ENCODE measurements at places on chromosomes 16 and 17. TPM values are rescaled to one million over a fixed set of nuclear protein-coding genes. Genes with fewer than 3 reads are reported as not detected.
A peak's percentile ranks its signal among the peaks of the same experiment; 100 is the strongest.

- no peaks in the 10 kb centered on the region for H3K36me3 ChIP-seq
- DNase-seq, result no peak
- no peak overlapping the region for H3K4me3 ChIP-seq
- peaks cover 6% of the 10 kb centered on the region for H3K4me1 ChIP-seq
These were observed 35.2 kb downstream of the LRRC75A start for GRCh38 chr17:16456742-16457316.

GRCh38 chr17:12743046-12743445 is 46.3 kb upstream of the ARHGAP44 start:
- H3K4me3 ChIP-seq, result no peak overlapping the region
- H3K4me1 ChIP-seq, result peaks cover 12% of the 10 kb centered on the region
- H3K27me3 ChIP-seq, result peaks cover 2% of the 10 kb centered on the region

DNA sequence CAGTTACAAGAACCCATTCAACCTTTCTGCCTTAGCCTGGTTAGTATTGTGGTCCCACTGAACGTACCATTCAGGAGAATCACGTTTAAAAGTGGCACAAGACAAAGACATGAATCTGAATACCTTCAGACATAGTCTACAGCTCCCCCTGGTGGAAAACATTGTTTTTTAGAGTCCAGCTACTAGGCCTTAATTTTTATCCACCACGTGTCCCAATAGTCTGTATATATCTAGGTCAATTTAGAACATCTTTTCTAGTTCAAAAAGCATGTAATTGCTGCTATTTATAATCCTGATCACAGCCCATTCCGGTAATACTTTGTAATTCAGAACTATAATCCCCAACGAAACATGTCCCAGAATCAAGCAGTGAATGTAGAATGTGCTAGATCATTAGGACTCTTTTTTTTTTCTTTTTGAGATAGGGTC is 13.7 kb upstream of the GUCY2D start:
- peak; percentile 67 for DNase-seq
- no peak overlapping the region for H3K27ac ChIP-seq
- H3K4me1 ChIP-seq, result peaks cover 13% of the 10 kb centered on the region
- no peak overlapping the region for H3K4me3 ChIP-seq
- no peaks in the 10 kb centered on the region for H3K36me3 ChIP-seq

DNA sequence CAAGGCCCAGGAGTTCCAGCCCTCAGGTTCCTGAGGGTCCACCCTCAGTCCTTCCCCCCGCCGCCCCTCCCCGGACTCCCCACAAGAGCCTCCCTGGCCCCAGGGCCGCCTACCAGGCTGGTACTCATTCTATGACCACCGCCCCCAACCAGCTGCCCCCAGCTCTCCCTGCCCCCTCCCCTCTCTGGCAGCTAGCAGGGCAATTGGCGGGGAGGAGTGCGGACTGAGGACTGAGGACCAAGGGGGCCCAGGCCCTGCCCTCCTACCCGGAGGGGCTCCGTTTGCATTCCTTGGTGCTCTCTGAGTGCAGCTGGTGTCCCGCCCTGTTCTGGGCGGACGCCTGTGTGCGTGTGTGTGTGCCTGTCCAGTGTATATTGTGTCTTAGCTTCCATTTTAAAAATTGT is 19.1 kb downstream of the UNC13D start:
- H3K27ac ChIP-seq, result no peak overlapping the region
- peaks cover 13% of the 10 kb centered on the region for H3K4me1 ChIP-seq
- H3K4me3 ChIP-seq, result no peak overlapping the region
- no peaks in the 10 kb centered on the region for H3K27me3 ChIP-seq
- peaks cover 4% of the 10 kb centered on the region for H3K36me3 ChIP-seq

GRCh38 chr16:80025236-80025635 is 424.7 kb upstream of the MAF start:
- no peak for DNase-seq
- no peaks in the 10 kb centered on the region for H3K36me3 ChIP-seq
- no peak overlapping the region for H3K27ac ChIP-seq
- peaks cover 15% of the 10 kb centered on the region for H3K4me1 ChIP-seq
- no peaks in the 10 kb centered on the region for H3K27me3 ChIP-seq
- no peak overlapping the region for H3K4me3 ChIP-seq

GRCh38 chr16:74224828-74225612 is 71.6 kb upstream of the PSMD7 start:
- no peaks in the 10 kb centered on the region for H3K27me3 ChIP-seq
- H3K36me3 ChIP-seq, result no peaks in the 10 kb centered on the region
- H3K4me1 ChIP-seq, result no peaks in the 10 kb centered on the region
- no peak for DNase-seq
- H3K4me3 ChIP-seq, result no peak overlapping the region
- no peak overlapping the region for H3K27ac ChIP-seq

The JPH3 gene
- total RNA-seq, result 9.3 TPM

The CA5A gene
- not detected for total RNA-seq

The CISD3 gene
- 13.1 TPM for total RNA-seq

Data from astrocyte (in vitro differentiated cells and primary cell).